ENCODE measurements at places on chromosomes 6 and 20.
A peak's percentile ranks its signal among the peaks of the same experiment; 100 is the strongest.

- no peak for DNase-seq
These were observed 649.1 kb downstream of the EPM2A start for GRCh38 chr6:145086197-145086596.

DNA sequence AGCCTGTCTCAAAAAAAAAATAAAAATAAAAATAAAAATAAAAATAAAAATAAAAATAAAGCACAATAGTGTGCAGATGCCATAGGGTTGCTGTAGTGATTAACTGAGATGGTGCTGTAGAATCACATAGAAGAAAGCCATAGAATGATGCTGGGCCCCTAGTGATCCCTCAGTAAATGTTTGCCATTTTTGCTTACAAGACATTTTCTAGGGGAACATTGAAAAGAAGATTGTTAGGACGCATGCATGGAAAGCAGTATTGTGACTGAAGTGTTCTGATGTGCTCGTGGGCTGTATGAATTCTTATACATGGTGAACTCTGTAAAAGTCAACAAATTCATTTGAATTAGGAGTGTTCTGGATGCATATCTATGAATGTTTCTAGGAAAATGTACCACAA is 22.0 kb upstream of the SAMD3 start:
- DNase-seq: no peak

- no peak for DNase-seq
These were observed 54.0 kb downstream of the TRAF3IP2 start for GRCh38 chr6:111551521-111552231.

DNA sequence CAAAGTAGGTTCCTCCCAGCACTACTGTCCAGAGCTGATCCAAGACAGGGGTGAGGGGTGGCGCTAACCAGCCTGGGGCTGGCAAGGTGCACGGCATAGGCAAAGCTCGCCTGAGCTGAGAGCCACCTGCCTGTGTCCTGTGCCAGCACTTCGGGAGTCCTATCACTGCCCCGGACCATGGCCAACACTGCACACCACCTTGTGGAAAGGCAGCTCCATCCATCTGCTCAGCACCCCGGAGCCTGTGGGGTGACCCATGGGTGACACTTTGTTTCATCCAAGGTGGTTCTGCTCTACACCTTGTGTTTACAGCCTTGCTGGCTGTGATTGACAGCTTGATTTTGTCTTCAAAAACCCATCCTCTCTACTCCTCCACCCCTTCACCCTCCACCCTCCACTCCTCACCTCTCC is 32.9 kb upstream of the GATA5 start:
- DNase-seq: no peak

GRCh38 chr20:2820896-2821869 is 5.0 kb downstream of the TMEM239 start:
- DNase-seq: no peak

GRCh38 chr6:112618849-112619248 is 271.7 kb downstream of the RFPL4B start:
- no peak for DNase-seq

DNA sequence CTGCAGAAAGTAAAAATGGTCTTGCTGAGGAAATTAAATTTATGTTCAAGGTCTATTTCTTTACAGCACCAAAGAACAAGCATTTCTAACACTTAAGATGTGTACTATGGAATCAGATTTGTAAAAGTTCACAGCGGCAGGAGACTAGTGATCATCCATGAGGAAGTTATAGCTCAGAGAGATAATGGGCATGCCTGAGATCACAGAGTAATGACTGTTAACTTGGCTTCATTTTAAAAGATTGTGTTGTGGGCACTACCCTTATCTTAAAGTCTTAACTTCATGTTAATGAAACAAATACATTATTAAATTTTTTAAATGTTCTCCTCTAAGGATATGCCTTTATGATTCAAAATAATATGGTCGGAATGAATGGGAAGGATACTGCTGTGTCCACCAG is 168.6 kb downstream of the GMPR start:
- DNase-seq: no peak

DNA sequence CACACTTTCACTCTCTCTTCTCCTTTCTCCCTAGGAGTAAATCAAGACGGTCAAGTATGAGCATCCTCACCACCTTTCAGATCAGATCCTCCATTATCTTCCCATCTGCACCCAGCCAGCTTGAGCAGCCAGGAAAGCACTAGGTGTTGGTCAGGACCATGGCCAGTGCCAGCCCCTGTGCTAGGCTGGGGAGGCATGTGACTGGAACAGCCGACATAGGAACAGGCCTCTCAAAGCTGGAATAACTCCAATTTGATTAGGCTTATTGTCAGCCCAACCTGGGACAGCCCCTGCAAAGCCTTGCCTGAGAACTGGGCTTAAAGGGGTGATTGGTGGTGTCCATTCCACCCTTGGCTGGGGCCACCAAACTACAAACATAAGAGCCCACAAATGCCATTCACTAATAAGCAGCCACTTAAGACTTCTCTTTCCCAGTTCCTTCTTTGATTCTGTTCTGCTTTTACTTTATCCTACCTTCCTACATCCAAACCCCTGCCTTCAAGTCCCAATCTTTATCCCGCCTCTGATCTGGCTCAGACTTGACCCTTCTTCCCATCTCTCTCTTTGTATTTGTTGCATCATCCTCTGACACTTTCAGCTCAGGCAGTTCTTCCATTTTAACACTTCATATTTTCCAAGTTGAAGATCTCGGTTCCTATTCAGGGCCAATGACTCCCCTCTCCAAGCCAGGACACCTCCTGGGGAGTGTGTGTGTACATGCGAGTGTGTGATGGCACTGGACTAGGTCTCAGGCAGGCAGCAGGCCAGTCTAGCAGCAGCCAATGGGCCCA is 4.5 kb upstream of the TREM2 start:
- no peak for DNase-seq

- DNase-seq: no peak
These were observed 328.2 kb upstream of the JAG1 start for GRCh38 chr20:11001764-11002540.

DNA sequence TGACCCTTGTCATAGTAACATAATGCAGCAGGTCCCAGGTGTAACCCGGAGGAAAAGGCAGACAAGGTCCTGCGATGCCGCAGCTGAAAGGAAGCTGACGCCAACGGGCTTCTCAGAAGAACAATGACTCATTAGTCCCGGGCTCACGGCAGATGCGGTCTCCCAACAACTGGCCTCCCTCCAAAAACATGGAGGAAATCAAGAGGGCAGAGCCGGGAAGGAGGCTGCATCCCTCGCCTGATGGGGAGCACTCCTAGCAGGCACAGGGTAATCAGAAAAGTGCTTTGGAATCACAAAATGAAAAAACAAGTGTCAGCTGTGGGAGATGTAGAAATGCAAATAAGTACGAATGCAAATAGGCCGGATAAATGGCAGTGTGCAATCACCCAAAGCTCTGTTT is 165.2 kb upstream of the AGPAT4 start:
- peak; percentile 79 for DNase-seq

GRCh38 chr6:36668591-36668990 is 9.9 kb upstream of the CDKN1A start:
- no peak for DNase-seq

GRCh38 chr6:71534921-71535320 is 246.3 kb downstream of the OGFRL1 start:
- no peak for DNase-seq

DNA sequence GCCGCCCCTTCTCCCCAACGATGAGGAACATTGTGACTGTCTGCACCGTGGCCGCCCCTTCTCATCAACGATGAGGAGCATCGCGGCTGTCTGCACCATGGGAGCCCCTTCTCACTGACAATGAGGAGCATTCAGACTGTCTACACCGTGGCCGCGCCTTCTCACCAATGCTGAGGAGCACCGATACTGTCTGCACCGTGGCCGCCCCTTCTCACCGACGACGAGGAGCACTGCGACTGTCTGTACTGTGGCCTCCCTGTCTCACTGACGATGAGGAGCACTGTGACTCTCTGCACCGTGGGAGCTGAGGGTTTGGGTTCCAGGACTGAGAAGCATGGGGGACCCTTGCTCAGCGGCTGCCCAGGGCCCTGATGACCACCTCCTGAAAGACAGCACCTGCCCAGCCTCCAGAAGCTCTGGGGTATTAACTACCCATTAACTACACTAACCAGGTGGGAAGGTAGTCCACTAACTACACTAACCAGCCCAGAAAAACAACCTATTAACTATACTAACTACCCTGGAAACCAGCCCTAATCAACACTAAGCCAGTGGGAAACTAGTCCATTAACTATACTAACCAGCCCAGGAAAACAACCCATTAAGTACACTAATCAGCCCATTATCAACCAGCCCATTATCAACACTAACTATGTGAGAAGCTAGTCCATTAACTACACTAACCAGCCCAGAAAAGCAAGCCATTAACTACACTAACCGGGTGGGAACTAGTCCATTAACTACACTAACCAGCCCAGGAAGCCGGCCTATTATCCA is 116.9 kb downstream of the TAF4 start:
- no peak for DNase-seq

DNA sequence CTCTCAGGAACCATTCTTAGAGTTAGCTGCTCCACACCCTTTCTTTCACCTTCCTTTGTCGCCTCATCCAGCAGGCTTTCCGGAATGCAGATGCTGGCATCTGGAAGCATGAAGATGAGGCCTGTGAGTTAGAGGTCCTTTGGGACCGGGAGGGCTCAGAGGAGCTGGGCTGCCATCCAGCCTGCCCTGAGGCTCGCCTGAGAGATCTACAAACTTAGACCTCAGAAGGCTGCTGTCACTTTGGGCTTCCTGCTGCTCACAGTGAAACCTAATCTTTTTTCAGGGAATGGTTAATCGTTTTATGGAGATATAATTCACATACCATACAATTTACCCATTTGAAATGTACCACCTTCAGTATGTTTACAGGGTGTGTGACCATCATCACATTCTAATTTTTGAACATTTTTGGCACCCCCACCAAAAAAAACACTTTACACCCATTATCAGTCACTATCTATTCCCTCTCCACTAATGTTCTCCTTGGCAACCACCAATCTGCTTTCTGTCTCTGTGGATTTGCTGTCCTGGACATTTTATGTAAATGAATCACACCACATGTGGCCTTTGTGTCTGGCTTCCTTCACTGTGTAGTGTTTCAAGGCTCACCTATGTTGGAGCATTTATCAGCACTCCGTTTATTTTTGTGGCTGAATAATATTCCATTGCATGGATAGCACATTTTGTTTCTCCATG is 20.0 kb upstream of the MPC1 start:
- DNase-seq: no peak

DNA sequence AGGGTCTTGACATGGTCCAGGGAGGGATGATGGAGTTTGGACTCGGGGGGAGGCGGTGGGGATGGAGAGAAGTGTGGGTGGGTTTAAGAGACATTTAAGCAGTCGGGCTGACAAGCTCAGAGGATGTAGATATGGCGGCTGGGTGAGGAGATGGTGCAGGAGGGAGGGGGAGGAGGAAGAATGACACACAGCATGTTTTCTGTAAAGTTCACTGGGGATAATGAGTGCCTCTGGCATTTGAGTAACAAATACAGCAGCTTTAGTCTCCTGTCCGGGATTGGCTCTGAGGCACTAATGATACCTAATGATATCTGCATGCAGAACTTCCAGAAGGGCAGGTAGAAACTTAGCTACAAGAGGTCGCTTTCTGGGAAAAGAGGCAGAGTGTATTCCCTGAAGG is 107.8 kb downstream of the DHX35 start:
- no peak for DNase-seq

DNA sequence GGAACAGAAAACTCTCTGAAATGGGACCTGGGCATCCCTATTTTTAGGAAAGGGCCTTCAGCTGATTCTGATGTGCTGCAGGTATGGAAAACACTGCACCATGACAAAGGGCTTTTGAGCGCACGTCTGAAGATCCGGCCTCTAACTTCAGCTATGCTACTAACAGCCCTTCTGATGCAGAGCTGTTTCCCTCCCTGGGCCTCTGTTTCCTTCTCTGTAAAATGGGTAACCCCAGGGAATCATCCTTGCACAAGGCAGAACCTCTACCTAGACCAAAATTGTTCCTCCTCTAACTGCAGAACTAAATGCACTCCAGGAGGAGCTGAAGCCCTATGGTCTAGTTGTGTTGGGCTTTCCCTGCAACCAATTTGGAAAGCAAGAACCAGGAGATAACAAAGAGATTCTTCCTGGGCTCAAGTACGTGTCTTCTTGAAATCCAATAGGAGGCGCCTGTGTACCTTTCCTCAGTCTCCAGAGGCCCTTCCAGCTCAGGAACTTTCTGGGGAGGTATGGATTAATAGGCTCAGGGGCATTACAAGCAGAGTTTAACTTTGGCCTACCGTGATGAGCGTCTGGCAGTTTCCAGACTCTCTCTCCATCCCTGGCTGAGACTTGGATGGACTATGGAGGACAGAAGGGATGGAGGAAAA is 5.9 kb downstream of the GPX5 start:
- DNase-seq: no peak

- no peak for DNase-seq
These were observed 148.6 kb upstream of the ZFP64 start for GRCh38 chr20:52340036-52340634.

DNA sequence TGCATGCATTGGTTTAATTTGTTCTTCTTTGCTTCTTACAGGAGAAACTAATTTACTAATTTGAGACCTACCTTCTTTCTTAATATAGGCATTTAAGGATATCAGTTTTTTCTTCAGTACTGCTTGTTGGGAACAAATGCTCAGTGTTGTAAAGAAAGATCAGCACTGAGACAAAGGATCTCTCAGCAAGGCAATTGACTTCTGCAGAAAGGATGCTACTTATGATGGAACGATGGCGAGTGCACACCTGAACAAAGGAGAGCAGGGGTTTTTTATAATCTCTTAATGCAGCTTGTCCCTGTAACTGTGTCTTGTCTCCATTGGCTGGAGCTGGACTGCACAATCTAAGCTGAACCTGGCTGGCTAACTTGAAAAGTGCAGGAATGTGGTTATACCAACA is 64.2 kb downstream of the RPP21 start:
- DNase-seq: no peak

DNA sequence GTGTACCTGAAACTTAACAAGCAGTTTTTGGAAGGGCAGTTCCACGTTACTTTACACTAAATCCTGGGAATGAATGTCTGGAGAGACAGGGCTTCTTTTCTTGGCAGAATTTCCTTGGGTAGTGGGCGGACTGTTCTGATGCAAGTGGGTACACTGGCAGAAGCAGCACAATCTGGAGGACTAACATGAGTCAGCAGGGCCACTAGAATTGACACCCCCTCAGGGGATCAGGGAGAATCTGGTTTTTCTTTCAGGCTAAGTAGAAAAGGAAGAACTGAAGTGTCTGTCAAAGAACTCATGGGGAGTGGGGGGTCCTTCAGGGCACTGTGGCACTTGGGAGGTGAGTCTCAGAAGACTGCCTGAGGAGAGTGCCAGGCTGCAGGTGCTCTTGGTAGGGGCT is 34.6 kb downstream of the PANK2 start:
- DNase-seq: no peak

- no peak for DNase-seq
These were observed 155.0 kb downstream of the CDH26 start for GRCh38 chr20:60113024-60113724.

GRCh38 chr6:5202941-5203340 is 57.8 kb downstream of the LYRM4 start:
- no peak for DNase-seq

Data from hippocampal formation (tissue), 2 donors.